ENCODE measurements at places on chromosomes 4 and X. TPM values are rescaled to one million over a fixed set of nuclear protein-coding genes. Genes with fewer than 3 reads are reported as not detected.

Gene AFM
- polyA plus RNA-seq = not detected

Gene ACE2
- polyA plus RNA-seq = not detected

Gene F8
- 3.4 TPM for polyA plus RNA-seq

Gene MTNR1A
- polyA plus RNA-seq = not detected

Gene GYPB
- polyA plus RNA-seq = not detected

Gene ATOH1
- polyA plus RNA-seq = not detected

Gene UCP1
- not detected for polyA plus RNA-seq

Gene SLC6A14
- not detected for polyA plus RNA-seq

- DNase-seq = no peak
Measured at GRCh38 chr4:61583696-61584095, 383.6 kb downstream of the ADGRL3 start.

DNA sequence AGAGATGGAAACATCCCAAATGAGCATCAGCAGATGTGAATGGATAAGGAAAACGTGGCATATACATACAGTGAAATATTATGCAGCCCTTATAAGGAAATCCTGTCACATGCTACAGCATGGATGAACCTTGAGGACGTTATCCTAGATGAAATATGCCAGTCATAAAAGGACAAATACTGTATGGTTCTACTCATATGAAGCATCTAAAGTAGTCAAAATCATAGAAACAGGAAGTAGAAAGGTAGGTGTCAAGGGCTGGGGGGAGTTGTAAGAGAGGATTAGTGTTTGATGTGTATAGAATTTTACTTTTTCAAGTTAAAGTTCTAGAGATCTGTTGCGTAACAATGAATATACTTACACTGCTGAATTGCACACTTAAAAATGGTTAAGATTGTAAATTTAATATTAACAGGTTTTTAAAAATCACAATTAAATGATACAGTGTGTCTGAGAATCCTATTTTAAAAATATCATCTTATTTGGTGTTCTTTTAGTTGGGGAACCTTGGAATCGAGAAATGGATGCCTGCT lies 58.5 kb downstream of the KDM6A start:
- no peak for DNase-seq

GRCh38 chr4:138540056-138540800 lies 298.1 kb upstream of the SLC7A11 start:
- no peak for DNase-seq

- no peak for DNase-seq
Measured at GRCh38 chr4:24470666-24471485, 113.5 kb downstream of the DHX15 start.

- DNase-seq = no peak
Measured at GRCh38 chr4:74148205-74148604, 9.7 kb upstream of the MTHFD2L start.

DNA sequence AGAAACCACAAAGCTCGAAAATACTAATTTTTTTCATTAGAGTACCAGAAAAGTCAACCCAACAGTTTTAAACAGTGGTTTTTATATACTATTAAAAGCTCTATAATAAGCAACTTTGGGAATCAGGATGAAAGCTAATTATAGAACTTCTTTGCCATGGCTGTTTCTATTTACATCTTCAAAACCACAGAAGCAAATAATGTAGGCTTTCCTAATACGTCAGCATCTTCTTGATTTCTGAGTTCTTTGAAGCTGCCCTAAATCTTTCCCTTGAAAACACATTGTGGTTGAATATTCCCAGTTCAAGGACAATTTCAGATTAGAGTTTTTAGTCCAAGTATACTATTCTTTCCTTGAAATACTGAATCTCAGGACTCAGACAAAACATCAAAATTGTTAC lies 460.2 kb upstream of the FAT1 start:
- DNase-seq = no peak

GRCh38 chrX:8805974-8806373 lies 4.8 kb upstream of the FAM9A start:
- DNase-seq = no peak

DNA sequence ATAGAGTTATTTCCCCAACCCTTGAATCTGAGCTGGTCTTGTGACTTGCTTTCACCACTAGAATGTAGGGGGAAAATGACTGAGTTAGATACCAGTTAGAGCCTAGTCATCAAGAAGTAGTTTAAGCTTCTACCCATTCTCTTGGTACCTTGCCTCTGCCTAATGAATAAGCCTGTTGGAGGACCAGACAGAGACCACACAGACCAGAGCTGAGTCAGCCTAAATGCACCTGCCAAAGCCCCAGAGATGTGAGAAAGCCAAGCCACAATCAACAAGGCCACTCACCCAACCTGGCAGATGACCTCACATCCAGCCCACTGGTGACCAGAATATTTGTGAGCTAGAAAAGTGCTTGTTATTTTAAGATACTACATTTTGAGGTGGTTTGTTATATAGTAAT lies 85.2 kb upstream of the DCLK2 start:
- no peak for DNase-seq

GRCh38 chr4:25095837-25096236 lies 64.4 kb downstream of the SEPSECS start:
- DNase-seq = no peak

DNA sequence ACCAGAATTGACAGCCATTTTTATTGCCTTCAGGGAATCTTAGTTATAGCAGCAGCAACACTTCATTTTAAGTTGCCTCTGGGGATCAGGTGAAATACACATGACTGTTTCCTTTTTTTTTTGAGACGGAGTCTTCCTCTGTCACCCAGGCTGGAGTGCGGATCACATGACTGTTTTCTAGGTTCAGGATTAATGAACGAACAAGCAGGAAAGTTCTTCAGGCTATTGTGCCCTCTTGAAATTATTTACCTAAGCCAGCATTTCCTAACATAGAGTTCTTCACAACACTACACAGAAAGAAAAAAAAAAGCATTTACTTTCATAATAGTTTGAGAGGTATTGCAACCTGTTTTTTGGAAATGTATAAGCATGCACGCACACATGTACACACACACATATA lies 2032.8 kb downstream of the PCDH7 start:
- DNase-seq = no peak

- DNase-seq = no peak
Measured at GRCh38 chrX:39689376-39690104, 408.2 kb downstream of the BCOR start.

DNA sequence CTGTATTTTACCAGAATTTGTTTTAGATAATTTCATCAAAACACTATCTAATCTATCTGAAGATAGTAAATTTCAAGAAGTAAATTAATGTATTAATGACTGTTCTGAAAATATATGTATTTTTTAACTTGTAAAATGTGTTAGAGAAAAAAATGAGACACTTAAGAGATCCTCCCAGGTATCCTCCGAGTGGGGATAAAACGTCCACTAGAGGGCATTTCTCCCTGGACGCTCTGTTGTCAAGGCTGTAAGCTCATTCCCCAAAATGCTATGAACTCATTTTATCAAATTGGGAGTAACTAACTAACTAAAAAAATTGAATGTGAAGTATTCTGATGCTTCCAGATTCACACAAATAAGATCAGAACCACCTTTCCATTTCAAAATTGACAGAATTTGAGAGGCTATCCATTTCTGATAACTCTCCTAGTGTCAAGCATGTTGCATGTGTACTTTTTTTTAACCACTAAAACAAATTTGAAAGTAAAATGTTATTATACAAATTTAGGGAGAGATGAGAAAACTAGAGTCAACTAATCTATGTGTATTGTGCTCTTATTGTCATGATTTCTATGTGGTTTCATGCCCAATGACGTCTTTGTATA lies 337.3 kb upstream of the HS3ST1 start:
- DNase-seq = no peak

DNA sequence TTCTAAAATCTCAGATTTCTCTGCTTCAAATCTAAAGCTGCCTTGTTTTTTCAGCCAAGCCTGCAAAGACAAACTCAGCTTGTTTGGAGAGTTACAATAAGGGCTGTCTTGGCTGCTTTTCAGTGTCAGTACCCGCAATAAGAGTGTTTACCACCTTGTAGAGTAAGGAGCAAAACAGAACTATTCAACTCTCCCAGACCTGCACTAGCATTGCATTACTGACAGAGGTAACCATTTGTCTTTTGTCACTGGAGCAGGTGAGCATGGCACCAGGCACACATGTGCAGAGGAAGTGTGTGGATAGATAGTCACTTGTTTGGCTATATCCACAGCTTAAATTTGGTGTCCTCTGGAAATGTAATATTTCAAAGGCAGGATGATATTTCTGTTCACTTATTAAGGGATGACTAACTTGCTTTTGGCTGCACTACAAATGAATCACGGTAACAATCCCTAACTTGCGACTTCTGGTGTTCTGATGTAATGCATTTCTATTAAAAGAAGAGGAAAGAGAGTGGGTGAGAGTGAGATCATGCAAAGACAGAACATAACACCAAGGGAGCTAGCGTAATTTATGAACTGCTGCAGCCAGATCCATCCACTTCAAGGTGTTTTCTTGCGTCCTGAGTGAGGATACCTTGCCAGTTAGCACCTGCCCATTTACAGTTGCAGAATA lies 38.6 kb downstream of the PTCHD1 start:
- no peak for DNase-seq

DNA sequence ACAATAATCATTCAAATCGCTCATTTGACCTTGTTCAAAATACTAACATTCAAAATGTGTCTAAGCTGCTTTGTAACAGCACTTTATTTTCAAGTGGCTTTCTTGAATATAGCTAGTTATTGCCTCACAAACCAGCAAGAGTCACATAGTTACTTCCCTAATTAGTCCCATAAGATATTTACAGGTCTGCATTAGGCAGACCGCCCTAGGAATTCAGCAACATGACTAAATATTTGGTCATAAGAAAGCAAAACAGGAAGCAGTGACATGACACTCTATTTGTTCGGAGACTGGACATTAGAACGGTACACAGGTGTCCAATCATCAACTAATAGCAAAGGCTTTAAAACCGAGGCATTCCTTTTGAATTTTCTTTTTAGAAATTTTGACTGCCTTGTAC lies 262.0 kb downstream of the COL25A1 start:
- peak; percentile 9 for DNase-seq

Data from BJ (cell line).